ENCODE measurements at places on chromosomes 5 and 9.

GRCh38 chr9:20197976-20198685 lies 409.3 kb upstream of the SLC24A2 start:
- DNase-seq, result no peak

DNA sequence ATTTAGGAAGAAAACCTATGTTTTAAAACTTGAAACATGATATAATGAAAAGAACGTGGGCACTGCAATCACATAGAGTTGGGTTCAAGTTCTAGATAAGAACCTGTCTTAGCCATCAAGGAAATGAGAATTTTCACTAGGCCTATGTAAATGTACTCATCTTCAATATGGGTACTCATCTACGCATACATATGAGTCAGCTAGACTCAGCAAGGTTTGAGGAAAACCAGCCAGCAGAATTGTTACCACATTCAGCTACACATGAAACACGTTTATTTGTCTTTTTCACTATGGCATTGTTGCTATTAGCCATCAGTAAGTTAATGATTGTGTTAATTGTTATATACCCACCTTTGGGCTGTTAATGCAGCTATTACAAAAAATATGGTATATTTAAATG lies 146.3 kb downstream of the CHSY3 start:
- DNase-seq, result no peak

GRCh38 chr9:32339424-32339823 lies 45.0 kb upstream of the ACO1 start:
- no peak for DNase-seq

DNA sequence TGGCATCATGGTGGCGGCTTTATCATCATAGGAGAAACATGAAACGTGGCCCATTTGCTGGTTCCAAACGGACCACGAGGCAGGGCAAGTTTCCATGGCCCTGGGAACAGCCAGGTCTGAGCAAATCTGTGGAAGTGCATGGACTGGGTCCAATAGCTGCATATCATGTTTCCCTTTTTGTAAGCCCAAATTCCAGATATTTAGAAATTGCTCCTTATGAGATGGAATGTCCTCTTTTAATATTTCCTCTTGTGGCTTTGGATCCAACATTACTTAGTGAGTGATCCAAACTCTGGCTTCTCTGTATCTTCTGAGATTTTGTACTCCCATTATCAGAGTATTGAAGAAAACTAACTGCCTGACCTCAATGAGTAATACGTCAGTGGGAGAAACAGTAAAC lies 79.8 kb upstream of the FBXL7 start:
- DNase-seq, result no peak

GRCh38 chr5:168114444-168115017 lies 176.9 kb upstream of the WWC1 start:
- peak; percentile 74 for DNase-seq

All from inflammatory macrophage treated with lipopolysaccharide for 1 hour (primary cell).